NCI-H510A treated with DMSO at 0.1 percent for 48 hours (cell line): ENCODE measurements at places on chromosomes 3 and 15.

GRCh38 chr15:58165661-58166060, 27.5 kb downstream of the AQP9 start:
- DNase-seq = no peak

DNA sequence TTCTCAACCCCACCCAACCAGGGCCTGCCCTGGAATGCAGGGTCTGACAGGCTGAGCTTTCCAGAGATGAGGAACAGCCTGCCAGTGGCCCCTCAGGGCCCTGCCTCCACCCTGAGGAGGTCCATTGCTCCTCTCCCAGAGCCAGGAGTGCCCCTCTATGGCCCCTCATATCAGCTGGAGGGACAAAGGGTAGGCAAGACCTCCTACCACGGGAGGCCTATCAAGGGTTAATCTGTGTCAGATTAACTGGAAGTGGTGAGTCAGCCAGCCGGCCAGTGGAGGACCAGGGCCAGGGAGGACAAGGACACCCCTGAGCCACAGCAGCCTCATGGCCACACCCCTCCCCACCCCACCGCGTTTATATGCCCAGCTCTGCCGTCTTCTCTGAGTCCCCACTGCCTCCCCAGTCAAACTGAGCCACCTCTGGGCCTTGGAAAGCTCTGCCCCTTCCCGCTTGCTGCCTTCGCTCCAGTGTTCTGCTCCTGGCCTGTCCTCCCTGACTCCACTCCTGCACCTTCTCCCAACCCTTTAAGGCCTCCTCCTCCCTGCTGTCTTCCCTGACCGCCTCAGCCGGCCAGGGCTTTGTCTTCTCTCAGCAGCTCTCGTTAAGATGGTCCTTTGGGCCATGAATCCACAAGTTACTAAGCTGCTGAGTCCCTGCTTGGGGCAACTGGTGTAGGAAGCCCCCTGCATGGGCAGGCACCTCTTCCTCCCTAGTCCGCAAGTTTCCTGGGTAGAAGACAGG, 6.5 kb downstream of the CCDC33 start:
- no peak for DNase-seq

GRCh38 chr3:177421481-177421785, 224.2 kb upstream of the TBL1XR1 start:
- no peak for DNase-seq

DNA sequence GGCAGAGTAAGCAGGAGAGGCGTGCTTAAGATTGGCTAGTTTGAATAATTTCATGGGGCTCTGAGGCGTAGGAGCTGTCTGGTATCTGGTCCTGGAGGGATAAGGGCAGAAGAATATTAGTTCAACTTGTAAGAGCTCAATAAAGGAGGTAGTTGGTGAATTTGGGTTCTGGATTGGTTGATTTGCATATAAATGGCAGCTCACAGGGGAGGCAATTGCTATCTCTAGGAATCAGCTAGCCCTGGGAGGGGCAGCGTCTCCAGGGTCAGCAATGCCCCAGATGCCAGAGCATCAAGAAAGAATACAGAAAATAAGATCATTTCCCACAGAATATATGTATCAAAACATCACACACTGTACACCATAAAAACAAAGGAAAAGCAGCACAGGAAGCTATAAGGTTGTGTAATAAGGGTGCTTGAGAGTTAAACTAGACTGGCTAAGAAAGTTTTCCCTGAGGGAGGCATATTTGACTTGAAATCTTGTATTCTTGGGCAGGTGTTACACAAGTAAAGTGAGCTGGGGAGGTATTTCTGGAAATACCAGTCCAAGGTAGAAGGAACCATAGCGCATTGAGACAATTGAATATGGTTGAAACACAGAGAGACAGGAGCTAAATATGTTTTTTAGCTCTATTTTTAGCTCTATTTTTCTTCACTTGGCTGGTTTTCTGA, 6.1 kb downstream of the MOBP start:
- DNase-seq = no peak

- no peak for DNase-seq
Observed at GRCh38 chr3:11845651-11846050, 1.0 kb downstream of the TAMM41 start.

DNA sequence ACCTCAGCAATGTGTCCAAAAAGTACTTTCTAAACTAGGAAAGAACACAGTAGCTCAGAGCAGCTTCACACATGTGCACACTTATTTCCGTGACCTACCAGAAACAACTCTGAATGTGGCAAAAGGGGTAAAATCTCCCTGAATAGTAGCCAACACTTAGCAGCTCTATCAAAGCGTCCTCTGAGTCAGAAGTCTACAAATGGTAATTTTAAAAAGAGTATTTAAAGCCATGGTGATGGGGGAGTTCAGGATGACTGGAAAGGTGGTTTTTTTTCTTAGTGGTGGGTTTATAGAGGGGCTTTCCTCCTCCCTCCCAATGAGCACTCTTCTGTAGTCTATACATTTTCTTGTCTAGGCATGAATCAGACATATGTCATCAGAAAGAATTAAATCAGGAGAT, 223.8 kb upstream of the PRICKLE2 start:
- DNase-seq = no peak

- DNase-seq = no peak
Observed at GRCh38 chr15:45091576-45091975, 22.4 kb downstream of the DUOX2 start.

DNA sequence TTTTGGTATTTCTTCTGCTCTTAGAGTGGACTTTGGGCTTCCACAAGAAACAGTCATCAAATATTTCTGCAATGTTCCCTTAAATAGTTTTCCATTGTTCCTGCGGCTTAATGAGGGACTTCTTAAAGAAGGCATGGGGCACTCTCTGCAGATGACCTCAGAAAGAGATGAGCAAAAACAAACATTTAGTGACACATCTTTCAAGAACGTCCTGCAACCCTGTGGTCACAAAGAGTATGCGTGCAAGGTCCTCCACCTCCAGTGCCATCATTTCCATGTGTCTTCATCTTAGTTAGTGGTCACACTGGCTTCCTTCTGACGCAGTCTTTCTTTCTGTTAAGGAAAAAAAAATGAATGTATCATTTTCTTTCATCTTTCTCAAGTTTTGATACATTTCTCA, 56.2 kb downstream of the GREM1 start:
- no peak for DNase-seq

GRCh38 chr15:32636908-32637567, 4.5 kb upstream of the SCG5 start:
- no peak for DNase-seq

GRCh38 chr3:181210275-181210674, 220.7 kb upstream of the DNAJC19 start:
- DNase-seq = peak; percentile 40
